ENCODE measurements at places on chromosomes 5 and 9.

DNA sequence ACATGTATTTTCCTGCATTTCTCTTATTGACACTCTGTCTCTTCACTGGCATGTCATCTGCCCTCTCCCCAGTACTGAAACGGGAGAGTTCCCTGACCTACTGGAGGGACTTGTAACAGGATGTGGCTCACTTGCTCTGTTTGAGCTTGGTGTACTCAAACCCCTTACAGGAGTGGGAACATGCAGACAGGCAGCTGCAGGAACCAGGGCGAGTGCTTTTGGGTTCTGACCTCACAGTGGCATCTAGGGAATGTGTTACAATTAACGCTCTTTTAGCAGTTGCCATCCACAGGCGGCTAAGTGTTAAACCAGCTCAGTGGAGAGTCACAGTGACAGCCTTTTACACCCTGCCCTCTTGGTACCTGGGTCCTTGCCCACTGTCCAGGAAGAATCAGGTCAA lies 300.3 kb upstream of the GRAMD2B start:
- no peak for DNase-seq

DNA sequence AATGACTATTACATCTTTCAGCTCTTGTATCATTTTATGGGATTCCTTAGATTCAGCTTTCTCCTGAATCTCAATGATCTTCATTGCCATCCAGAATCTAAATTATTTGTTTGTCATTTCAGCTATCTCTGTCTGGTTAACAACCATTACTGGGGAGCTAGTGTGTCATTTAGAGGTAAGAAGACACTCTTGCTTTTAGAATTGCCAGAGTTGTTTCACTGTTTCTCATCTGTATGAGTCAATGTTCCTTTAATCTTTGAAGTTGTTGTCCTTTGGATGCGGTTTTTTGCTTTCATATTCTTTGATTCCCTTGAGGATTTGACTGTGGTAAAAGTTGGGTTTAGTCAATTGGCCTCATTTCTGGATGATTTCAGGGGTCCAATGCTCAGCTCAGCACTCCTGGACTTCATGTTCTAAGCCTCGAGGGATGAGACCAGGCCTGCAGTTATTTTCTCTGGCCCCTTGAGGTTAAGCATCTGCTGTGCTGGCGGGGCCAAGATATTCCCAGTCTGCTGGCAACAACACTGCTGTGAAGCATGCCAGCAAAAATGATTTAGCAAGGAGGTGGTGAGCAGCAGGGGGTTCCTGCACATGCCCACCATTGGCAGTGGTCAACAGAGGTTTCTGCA lies 102.4 kb upstream of the PCSK5 start:
- no peak for DNase-seq

DNA sequence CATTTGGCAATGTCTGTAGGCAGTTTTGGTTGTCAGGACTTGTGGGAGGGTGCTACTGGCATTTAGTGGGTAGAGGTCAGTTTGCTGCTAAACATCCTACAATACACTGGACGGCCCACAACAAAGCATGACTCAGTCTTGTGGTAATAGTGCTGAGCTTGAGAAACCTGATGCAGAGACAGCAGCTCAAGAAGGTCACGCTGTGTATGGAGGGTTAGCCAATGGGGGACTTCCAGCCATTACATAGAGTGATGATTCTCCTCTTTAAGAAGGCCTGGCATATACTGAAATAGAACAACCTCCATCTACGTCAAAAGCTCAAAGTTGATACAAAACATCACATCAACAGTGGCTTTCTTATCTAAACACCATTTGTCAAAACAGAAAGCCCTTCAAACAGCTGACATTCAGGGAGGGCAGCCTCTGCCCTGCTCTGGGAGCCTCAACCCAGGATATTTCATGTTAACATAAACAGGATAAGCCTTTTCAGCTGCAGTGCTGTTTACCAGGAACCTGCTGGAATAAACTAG lies 143.0 kb downstream of the GPBP1 start:
- DNase-seq: no peak

GRCh38 chr9:33163433-33164137 lies 3.6 kb downstream of the B4GALT1 start:
- no peak for DNase-seq

- DNase-seq: no peak
These were observed 171.7 kb downstream of the MARCHF11 start for GRCh38 chr5:16007750-16008415.

DNA sequence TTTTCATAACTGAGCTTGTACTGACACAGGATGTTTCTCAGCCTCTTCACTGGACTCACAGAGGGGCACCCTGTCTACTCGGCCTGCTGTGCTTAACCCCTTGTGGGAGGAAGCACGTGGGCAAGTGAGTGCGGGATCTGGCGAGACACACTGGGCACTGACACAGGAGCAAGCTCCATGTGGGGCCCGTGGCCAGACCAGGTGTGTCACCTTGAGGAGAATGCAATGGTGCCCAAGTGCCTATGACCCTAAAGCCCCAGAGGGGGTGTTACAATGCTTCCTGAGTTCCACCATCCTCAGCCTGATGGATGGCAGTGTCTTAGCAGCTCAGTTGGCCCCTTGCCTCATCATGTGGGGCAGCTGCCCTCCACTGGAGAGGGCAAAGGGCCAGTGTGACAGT lies 128.9 kb downstream of the ALDH1A1 start:
- DNase-seq: no peak

- no peak for DNase-seq
These were observed 23.3 kb upstream of the TGFBI start for GRCh38 chr5:136005476-136005875.

- no peak for DNase-seq
These were observed 1290.0 kb downstream of the EFNA5 start for GRCh38 chr5:106380736-106381135.

DNA sequence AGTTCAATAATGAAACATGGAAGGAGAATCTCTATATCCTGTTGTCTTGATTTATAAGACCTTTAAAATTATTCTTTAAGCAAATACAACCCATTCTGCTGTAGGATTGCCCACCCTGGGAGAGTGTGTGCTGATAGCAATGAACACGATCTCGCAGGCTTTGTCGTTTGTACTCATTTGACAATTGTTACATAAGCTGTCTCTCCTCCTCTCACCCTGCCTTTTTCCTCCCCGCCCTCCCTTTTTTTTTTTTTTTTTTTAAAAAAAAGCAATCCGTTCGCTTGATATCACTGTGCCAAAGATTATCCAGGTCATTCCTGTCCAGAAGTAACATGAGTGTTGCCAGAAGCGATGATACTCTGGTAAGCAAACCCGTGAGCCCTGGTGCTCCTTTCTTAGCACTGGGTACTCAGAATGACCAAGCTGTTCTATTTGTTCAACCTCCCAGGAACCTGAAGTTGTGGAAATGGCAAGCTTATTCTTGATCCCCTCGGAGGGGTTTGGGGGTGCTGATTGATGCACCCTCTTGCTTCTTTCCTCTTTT lies 82.7 kb upstream of the CTSL start:
- DNase-seq: no peak

DNA sequence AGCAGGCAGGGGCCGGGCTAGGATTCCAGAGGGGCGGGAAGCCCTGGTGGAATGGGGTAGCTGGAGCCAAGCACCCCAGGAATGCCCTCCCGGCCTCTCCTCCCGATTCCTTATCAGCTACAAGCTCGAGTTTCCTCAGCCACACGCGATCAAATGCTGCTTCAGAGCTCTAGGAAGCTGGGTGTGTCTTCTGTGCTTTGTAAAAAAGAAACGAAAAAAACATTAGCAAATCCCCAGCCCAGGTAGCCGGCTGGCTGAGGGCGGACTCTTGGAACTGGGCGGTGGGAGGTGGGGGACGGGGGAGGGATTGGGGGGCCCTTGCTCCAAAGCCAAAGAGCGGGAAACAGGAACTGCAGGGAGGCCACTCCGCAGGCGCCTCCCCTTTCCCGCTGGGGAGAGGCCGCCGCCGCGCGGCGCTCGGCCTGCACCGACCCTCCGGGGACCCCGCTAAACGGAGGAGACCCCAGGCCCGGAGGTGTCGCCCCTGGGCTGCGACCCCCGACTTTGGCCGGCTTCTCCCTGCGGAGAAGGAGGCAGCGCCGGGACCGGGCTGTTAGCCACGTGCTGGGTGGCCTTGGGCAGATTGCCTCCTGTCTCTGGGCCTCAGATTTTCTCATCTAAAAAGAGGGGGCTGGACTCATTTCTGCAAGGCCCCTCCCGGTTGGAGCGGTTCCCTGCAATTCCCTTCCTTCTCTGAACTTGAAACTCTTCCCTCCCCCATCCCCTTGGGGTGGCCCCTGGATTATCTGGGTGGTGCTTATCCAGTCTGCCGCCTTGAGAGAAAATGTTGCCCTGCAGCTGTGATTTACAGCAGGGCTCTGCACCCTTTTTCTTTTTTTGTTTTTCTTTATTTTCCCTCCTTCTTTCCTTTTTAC lies 40.9 kb upstream of the FABP6 start:
- DNase-seq: no peak

- no peak for DNase-seq
These were observed 38.5 kb upstream of the AKNA start for GRCh38 chr9:114426046-114426948.

GRCh38 chr5:72108202-72109061 lies 1.2 kb downstream of the MAP1B start:
- no peak for DNase-seq

DNA sequence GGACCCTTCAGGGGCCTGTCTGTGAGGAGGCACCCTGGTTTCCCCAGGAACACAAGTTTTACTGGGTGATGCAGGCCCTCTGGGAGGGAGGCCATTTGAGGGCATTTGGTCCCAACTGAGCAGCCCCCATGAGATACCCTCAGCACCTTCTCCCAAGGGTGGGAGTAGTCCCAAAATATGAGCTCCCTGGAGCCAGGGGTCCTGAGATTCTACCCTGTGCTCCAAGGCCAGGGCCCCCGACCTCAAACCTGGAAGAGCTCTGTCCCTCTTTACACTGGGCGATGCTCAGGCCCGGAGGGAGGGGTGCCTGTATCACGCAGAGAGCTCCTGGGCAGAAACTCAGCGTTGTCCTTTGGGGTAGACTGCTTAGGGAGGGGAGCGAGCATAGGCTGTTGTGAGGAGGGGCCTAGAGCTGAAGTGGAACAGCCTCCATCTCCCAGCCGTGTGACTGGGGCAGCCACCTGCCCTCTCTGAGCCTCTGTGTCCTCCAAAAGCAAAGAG lies 64.0 kb upstream of the SYNPO start:
- no peak for DNase-seq

GRCh38 chr5:120304663-120305062 lies 159.4 kb upstream of the PRR16 start:
- DNase-seq: no peak

- DNase-seq: no peak
These were observed 52.5 kb downstream of the FGF10 start for GRCh38 chr5:44336708-44337107.

DNA sequence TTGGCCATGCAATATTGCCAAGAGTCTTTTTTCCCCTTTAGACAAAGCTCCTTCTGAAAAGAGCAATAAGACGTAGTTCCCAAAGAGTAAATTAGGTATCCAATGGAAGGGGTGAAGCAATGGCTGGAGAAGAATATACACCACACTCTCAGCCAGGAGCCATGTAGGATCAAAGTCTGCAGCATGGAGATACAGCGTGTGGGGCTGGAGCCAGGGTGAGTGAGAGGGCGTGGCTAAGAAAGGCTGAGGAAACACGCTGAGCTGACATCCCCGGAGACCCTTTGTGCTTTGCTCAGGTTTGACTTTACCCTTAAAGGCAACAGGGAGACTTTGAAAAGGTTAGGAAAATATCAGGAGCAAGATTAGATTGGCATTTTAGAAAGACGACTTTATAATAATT lies 87.1 kb upstream of the ELL2 start:
- DNase-seq: no peak

GRCh38 chr9:16866587-16866986 lies 3.9 kb downstream of the BNC2 start:
- DNase-seq: no peak

- DNase-seq: peak; percentile 37
These were observed 47.6 kb downstream of the ACO1 start for GRCh38 chr9:32431940-32432555.

GRCh38 chr5:128669803-128670202 lies 131.8 kb upstream of the FBN2 start:
- DNase-seq: no peak

DNA sequence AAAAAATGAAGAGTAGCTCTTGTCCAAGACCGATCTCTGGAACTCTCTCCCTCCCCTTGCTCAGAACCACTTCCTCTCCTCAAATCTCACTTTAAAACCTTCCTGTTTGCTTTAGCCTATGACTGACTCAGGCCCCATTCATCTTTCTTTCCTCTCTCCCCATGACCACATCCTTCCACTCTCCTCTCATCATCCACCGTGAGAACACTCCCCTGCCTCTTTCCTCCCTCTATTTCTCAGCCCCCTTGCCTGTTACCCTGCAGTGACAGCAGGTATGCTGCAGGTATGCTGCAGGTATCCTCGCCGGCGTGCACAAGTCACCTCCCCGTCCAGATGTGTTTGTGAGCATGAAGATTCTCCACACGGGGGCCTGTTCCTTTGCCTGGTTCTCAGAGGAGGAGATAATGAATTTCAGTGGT lies 505.3 kb downstream of the CCDC171 start:
- DNase-seq: peak; percentile 0

DNA sequence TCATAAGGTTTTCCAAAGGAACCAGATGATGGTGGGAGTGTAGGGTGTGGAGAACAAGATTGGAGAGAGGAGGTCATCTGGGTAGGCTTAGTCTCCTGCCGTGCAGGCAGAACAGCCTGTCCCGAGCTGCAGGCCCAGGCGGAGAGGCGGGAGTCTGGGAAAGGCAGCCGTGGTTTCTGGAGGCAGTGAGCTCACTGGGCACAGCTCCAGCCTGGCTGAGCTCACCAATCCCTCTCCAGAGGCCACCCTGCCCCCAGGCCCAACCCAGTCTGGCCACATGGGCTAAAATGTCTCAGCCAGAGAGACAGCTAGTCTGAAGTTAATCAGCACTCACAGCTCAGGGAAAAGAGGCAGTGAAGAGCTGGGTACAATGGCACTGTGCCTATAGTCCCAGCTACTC lies 12.3 kb downstream of the P4HA2 start:
- DNase-seq: no peak

DNA sequence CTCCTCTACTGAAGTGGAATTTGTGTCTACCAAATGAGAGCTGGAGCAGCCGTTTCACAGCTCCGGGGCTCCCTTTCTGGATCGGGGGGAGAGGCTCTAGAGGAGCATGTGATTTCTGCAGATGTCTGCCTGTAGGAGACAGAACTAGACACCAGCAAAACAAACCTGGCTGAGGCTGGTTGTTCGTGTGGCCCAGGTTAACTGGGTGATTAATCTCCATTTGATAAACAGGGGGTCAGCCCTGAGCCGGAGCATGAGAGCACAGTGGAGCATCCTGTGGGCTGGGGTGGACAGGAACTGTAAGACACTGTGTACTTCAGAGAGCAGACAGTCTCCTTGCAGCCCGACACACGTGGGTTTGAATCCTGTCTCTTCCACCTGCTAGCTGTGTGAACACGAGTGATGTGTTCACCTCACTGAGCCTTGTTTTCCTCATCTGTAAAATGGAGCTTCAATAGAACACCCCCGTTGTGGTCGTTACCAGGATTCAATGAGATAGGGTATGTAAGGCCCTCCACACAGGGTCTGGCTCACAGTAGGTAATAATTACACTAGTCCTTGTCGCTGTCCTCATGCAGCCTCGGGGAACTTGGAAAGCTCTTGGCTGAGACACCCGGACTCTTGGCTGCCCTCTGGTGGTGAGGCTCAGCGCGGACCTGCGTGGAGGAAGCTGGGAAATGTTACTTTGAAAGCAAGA lies 12.9 kb downstream of the CXCL14 start:
- DNase-seq: peak; percentile 44

Measured in naive thymus-derived CD8-positive, alpha-beta T cell (primary cell).